Astrocyte of the spinal cord (primary cell): ENCODE measurements at places on chromosomes 13 and 19.
A peak's percentile ranks its signal among the peaks of the same experiment; 100 is the strongest.

DNA sequence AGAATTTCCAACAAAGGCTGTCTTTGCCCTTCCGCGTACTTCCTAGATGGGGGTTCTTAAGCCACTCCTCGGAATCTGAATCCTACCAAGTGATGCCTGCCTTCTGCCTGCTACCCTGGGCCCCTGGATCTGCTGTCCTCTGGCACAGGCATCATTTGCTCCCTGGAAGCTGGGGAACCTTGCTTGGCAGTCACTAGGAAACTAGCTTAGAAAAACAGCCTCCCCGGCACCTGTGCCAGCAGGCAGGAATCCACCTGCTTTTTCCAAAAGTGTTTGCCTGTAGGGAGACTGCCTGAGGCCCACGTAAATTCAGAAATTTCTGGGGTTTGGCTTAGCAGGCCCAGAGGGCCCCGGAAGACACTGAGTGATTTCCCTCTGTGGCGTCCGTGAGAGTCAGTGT is 442.4 kb downstream of the TSHZ3 start:
- DNase-seq, result no peak

GRCh38 chr13:75102001-75102716 is 379.8 kb downstream of the TBC1D4 start:
- peak; percentile 53 for DNase-seq

- peak; percentile 32 for DNase-seq
Observed at GRCh38 chr13:44373601-44374347, at the start of gene SERP2. Gene SERP2, plus strand, starts transcription at chr13:44373824. Its CDS starts 202 bp downstream, at chr13:44374026.

- no peak for DNase-seq
Observed at GRCh38 chr13:30331331-30331771, 24.0 kb upstream of the KATNAL1 start.

- DNase-seq, result no peak
Observed at GRCh38 chr19:51739466-51740213, 12.0 kb downstream of the FPR1 start.

- no peak for DNase-seq
Observed at GRCh38 chr13:30396434-30397075, 25.7 kb upstream of the UBE2L5 start.

DNA sequence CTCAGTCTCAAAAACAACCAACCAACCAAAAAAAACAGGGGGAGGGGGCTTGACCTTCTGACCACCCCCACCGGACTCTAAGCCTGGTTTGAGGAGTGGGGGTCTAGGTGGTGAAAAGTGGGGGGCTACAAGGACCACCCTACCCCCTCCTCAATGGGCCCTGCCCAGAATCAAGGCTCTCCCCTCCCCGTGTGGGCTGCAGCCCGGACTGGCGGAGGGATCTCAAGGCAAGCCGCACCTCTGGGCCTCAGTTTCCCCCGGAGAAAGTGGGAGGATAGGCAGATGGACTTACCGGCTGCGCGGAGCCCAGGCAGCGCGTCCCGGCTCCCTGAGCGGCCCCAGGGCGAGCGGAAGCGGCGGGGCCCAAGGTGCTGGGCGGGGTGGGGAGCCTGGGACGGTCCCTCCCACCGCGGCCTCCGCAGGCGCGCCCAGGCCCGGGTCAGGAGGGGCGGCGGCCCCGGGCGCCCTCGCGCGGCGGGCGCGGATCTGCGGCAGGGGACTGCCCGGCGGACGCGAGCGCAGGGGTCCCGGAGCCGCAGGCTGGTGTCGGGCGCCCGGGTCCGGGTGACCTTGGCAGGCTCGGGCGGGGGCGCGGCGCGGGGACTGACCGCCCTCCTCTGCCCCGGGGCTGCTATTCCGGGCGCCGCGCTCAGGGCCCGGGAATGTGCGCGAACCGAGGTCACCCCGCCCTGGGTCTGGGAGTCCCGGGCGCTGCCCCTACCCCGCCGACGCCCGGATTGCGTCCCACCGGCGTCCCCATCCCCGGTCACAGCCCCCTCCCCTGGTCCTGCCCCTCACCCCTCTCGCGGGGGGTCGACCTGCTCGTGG is at the start of gene ADAMTSL5:
TSS of gene ADAMTSL5 (minus strand) at position 349 of the 828 bp plus-strand sequence. CDS start 2,076 bp downstream, outside the sequence.
- DNase-seq, result no peak

DNA sequence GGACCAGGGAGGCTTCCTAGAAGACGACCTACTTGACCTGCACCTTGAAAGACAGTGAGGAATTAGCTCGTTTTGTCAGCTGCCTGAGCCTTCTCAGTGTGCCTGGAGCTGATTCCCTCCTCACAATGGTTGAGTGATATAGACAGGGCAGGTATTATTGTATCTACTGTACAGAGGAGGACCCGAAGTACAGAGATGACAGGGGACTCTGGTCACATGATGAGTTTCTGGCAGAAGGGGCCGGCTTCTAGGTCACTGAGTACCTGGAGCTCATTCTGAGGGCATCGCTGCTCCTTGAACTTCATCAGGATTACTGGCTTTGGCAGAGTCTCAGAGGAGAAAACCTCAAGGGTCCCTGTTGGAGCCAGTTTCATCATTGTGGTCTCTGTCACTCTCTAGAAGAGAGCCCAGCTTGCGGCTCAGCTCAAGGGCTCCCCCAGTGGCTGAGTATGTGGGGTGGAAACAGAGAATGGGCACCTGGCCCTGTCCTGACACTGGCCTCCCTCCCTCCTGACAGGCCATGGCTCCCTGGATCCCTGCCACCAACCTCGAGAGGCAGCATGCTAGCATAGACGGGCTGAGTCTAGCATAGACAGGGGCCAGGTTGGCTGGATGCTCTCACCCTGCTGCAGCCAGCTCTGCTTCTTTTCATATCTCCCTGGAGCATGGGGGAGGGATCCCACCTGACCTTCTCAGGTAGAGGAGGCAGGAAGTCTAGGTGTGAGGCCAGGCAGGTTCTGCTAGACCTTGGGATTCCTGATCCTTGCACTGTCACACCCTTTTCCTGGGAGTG is 38.7 kb downstream of the NFIX start:
- peak; percentile 56 for DNase-seq

DNA sequence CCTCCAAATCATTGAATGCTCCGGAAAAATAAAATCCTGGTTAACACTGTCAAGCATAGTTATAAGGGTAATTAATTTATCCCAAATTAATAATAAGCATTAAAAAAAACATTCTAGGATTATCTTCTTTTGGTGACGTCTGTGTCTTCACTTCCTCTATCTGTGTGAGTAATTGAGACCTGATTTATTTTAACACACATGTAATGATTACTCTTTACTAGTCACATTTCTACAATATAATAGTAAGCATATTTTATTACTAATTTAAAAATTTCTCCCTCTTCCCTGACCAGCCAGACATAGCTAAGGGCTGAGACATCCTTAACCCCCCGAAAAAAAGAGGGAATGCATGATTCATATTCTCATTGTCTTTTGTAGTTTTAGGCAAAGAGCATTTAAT is 2.3 kb downstream of the FNDC3A start:
- DNase-seq, result peak; percentile 23
